ENCODE measurements at places on chromosomes 6 and 20.

DNA sequence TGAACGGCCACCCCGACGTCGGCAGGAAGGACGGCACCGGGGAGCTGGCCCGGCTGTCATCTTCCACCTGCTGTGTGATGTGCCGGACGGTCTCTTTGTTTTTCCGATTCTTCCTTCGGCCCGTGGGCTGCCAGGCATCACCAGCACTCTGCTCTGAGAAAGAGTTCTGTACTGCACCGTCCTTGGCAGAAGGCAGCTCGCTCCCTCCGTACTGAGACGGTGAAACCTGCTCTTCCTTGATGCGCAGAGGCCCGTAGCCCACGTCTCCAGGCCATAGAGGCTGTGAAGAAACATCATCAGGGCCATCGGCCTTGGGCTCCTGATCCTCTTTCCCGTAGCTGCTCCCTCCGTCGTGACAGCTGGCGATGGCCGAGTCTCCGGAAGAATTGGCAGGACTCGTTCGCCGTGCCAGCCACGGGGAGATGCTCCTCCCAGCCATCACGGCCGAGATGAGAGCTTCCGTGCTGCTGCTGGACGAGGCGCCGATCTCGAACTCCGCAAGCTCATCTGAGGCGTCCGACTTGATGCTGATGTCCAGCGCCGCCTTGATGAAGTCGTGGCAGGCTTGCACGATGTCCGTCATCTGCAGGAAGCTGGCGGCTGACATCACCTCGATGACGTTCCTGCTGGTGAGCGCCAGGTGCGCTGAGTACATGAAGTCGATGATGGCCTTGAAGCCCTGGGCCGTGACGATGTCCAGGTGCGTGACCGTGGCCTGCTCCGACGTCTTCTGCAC, 41.1 kb downstream of the ZBTB46 start:
- DNase-seq, result no peak

DNA sequence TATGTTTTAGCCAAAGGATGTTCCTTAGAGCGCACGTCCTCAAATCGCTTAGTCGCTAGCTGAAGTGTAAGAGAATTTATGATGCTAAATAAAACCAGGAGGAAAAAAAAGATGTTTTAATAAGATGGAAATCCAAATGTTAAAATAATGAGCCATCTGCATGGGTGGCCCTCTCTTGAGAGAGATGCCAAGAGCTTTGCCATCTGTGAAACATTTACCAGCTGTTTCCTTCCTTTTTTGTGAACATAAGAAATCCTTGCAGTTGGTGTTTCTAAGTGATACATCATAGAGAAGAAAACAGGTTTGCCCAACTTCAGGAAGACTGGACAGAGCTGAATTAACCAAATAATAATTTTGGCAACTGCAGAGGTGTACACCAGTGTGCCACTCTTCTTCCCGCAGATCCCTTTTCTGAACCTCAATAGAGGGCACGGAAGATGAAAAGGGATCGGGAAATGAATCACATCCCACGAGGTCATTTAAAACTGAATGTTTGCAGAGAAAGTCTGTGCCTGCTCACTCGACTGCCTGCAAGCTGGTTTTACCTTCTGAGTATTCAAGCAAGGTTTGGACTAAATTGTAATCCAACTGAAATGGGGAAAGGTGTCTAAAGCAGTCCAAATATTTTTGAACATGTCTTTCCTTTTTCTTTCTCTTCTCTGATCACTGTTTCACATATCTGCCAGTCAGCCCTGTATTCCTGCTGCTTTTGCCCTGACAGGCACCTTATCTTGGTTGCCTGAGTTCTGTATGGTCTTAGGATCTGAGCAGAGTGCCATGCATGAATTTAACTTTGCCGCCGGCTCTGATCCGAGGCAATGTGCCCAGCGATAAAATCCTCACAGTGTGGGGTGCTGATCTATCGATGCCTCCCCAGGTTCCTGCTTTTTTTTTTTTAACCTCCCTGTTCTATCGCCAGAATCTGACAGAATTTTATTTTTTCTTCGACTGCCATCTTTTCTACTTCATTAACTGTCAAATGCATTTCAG, 35.5 kb upstream of the TSHZ2 start:
- DNase-seq, result no peak

DNA sequence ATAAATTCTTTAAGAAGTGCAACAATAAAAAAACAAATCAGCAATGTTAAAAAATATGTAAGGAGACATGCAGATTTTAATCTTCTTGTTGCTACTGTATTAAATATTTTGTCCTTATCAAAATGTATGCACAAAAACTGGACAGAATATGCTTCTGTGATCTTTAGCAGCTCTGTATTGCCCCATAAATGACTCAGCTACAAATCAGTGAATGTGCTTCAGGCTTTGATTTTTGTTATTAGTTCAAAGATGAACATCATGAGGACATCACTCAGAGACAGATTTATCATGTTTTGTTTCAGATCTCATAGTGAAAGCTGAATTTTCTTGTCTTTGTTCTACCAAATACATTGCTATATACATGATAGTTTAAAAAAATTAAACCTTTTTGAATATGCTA, 312.4 kb downstream of the GRIK2 start:
- peak; percentile 19 for DNase-seq

DNA sequence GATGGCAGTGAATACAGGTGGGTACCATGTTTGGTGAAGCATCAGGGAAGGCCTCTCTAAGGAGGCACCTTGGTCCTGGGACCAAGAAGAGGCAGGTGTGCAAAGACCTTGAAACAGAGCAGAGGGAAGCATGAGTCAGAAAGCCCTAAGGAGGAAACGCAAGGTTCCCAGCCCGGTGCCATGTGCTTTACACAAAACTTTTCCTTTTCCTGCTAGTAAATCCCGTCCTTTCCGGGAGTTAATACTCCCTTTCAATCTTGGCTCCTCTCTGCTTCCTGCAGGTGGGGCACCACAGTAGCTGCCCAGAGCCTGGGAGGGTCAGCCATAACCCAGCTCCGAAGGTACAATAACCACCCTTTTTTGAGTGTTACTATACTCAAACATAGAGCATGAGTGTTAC, 19.4 kb upstream of the SLC23A2 start:
- DNase-seq, result no peak

DNA sequence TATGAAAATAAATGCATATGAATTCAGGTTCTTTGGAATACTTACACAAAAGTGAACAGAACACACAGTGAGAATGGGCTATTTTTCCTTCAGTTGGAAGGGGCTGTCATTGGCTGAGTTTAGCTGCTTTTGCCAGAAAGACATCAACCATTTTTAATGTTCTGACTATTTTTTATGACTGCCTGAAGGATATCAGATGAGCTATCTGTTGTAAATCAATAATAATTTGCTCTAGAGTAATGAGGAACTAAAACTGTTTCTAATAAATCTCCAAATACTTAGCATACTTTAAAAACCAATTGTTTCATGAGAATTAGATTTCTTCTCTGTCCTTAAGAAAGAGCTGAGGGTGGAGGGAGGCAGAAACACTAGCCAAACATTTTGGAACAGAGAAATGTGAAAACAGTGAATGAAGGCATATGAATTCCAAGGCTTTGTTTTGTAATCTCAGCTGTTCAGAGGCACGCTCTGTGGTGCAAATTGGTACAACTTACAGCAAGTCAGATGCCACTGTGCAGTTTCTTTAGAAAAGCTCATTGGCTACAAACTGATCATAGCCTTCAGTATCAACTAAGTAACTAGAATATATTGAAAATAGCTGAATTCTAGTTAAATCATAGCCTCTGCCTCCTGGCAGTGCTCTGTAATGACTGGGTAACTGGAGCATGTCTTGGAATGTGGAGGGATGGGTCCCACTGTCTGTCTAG, 228.9 kb upstream of the JAG1 start:
- DNase-seq, result peak; percentile 71

- DNase-seq, result no peak
Measured at GRCh38 chr20:4413314-4414049, 308.2 kb upstream of the PRND start.

GRCh38 chr20:33249456-33249855, 13.7 kb downstream of the BPIFA1 start:
- no peak for DNase-seq

DNA sequence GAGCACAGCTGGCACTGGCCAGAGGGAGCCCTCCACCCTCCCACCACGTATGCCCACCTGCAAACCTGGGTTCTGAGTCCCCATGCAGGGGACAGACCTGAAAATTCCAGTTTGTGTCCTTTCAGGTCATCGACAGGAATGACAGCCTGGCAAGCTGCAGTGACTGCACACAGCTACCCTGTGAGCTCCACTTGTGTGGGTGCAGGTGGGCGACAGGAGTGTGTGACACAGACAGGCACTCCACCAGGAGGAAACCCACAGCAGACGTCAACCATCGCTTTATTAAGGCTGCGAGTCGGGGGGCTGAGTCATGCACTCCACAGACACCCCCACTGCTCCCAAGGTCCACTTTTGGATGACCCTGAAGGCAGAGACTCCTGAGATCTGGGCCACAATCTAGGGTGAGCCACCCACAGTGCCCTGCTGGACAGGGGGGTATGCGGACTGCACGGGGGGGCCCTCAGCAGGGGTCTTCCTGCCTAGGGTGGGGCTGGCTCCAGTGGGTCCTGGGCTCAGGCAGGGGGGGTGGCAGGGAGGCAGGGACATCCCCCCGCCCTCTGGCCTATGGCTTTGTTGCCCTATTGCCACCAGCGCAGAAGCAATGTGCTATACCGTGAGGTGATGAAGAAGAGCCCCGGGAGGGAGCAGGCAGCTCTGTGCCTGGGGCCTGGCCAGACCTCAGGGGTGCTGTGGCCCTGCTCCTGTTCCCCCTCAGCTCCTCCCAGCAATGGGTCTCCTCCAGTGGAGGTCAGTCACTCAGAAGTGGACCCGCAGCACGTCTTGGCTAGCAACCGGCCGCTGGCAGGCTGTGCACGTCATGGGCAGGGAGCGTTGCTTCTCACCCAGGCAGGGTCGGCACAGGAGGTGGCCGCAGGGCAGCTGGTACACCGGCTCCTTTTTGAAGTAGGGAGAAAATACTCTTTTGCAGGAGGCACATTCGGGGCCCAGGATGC, 25.1 kb upstream of the AVP start:
- no peak for DNase-seq

- DNase-seq, result no peak
Measured at GRCh38 chr6:113733381-113733780, 123.8 kb upstream of the MARCKS start.

DNA sequence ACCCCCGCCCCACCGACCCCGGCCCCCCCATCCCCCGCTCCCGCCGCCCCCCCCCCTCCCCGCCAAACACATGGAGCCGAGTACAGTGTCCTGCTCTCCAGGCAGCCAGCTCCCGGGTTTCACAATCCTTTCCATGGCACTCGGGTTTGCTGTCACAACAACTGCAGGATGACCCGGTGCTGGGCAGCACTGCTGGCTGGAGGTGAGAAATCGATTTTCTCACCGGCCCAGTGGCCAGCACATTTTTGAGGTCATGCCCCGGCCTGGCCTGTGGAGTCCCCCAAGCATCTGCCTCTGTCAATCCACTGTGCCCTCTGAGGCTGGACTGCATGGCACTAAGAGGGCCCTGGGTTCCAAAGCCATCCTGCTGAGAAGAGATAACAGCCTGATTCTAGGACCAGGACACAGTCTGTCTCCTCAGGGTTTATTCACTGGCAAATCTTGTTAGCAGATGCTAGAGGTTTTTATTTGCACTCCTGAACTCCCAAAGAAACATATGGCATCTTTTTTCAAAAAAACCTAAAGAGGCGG, 129.5 kb downstream of the NFATC2 start:
- no peak for DNase-seq

DNA sequence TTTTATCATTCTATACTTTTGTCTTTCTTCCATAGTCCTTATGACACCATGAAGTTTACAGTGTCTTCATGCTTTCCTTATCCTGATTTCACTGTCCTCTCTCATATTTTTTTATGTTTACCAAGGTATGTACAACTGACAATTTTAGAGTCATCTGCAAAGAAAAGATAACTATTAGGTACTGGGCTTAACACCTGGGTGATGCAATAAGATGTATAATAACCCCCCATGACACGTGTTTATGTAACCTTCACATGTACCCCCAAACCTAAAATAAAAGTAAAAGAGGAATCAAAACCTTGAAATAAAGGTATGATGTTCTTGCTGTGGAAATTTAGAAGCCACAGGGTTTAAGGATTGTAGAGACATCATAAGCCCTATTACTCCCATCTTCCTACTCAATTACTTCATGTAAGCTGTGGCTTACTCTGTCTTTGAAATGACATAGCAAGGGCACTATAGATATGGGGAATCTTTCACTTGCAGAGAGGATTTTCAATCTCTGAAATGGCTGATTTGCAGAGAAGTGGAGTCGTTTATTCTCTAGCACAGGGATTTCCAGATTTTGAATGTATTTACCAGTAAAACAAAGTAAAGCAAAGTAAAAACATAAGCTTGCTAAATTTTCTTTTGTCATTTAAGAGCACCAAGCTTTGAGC, 18.9 kb downstream of the OR2W1 start:
- no peak for DNase-seq

GRCh38 chr6:166381733-166382499, 824 bp downstream of the MPC1 start:
- peak; percentile 52 for DNase-seq

DNA sequence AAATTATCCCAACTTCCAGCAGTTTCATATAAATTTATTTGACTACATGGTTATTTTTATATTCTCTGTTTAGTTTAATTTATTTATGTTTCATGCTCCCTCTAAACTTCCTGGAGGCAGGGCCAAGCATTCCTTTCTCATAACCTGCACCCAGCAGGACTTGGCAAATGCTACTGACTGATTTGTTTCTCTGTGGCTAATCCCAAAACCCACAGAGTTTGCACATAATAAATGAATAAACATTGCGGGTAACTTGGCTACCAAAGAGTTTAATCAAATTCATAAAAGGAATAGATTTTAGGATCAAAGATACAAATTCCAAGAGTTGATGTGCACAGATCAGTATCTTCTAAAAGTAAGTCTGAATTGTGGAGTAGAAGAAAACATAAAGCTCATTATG, 239.5 kb downstream of the SLC35F1 start:
- no peak for DNase-seq

DNA sequence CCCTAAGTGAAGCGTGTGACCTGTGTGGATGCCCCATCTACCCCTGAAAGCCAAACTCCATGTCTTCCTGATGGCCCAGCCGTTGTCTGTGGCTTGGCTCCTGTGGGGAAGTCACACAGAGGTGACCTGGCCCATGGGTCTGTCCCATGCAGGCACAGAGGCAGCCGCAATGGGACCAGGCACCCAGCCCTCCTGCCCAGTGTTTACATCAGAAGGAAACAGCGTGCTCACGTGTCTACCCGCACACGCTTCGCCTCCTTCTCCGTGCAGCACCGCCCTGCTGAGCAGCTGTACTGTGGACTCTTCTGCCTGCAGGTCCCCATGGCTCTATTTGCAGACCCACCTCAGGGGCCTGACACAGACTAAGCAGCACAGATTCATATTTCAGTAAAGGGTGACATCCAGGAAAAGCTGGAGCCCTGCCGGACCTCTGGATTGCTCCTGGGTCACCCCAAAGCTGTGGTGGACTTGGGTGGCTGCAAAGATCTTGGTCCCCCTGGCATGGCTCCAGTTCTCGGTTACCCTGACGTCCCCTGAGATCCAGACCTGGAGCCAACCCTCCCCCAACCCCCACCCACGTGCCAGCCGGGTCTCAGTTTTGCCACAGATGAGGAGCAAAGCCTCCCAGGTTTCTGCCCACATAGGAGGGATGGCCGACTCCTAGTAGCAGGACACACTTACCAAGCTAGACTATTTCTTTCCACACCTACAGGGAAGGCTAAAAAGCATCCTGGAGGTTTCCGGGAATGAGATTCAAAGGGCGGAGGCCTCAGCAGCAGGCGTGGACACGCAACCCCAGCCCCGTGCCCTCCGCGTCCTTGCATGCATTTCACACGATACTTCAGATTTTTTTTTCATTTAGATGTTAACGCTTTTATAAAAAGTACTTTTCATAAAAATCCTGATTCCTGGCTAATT, 120.3 kb downstream of the CDH4 start:
- DNase-seq, result no peak
